Stimulated activated CD4-positive, alpha-beta T cell treated with anti-CD3 and anti-CD28 coated beads, Interleukin-12 subunit alpha, Interleukin-12 subunit beta, amount 100 ng/mL, for 24 hours (primary cell): ENCODE measurements at places on chromosomes 7 and 10.

DNA sequence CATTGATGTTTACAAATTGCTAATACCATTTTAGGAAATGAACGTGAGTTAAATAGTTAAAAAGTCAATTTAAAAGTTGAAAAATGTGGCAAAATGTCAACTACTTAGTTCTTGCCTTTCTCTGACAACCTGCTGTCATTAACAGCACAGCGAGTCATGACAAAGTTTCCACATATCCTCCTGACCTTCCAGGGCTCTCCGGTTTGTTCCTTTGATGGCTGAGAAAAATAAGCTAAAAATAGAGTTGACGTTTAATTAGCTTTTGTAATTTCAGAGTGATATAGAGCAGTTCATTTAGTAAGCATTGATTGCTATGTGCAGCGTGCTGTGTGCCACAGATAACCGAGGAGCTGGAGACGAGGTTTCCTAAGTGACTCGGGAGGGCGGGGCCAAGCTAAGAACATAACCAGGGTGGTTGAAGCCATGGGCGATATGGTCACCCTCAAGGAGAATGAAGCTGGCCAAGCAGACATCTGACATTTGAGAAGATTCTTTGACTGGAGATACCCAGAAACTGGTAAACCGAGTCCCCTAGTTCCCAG is 47.9 kb downstream of the OGDH start:
- DNase-seq: no peak

GRCh38 chr7:28570970-28571288 is 158.6 kb downstream of the CREB5 start:
- no peak for DNase-seq

GRCh38 chr10:71031603-71032002 is 143.2 kb upstream of the PCBD1 start:
- DNase-seq: no peak

DNA sequence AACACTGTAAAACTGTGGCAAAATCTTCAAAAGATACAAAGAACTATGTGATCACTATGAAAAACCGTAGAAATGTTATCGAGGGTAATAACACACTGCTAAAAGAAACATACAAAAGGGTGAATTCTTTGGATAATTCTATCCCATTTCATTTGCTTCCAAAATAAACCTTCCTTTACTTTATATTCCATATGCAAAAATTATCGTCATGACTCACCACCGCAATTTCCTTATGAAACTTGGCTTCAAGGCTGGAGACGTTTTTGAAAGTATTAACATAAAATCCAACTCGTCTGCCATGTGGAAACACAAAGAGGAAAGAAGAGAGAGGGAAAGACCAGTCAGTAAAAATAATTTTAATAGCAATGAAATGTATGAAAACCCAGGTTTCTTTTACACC is 165.2 kb downstream of the AMPH start:
- DNase-seq: no peak

- DNase-seq: no peak
These were observed 66.0 kb downstream of the NPSR1 start for GRCh38 chr7:34723866-34724490.

- no peak for DNase-seq
These were observed 370.1 kb downstream of the IPMK start for GRCh38 chr10:57897611-57898010.

- DNase-seq: no peak
These were observed 7.5 kb upstream of the GGCT start for GRCh38 chr7:30511973-30512662.

DNA sequence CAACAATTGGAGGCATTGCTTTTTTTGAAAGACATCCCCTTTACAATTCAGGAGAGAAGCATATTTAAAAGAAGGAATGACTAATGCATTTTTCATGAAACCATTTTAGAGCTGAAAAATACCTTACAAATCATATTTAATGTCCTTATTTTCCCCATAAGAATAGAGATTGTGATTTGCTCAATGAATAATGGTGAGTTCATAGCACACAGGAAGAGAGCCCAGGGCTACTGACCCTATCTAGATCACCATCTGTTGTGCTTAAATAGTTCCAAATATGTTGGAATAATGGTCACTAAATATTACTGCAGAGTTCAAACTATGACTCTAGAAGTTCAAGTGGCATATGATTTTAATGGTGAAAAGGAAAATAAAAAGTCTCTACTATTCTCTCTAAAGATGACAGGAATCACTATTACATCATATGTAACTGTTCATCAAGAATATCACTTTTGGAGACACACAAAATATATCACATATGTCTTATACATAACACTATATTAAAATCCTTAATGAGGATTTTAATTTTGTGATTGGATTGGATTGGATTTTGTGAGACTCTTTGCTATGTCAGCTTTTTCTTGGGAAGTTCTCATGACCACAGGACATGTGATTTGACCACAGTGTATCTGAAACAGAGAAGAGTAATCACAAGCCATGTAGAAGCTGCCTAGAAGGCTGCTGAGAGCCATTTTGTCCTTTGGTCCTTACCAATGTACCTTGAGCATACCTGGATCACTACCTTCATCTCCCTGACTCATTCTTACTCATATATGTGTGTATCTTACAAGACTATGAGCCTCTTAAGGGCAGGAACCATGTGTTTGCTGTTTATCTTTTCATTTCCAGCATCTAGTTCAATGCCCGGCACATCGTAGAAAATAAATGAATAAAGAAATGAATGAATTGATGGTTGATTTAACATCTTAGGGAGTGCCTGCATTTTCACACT is 26.4 kb downstream of the SLC16A9 start:
- DNase-seq: no peak

DNA sequence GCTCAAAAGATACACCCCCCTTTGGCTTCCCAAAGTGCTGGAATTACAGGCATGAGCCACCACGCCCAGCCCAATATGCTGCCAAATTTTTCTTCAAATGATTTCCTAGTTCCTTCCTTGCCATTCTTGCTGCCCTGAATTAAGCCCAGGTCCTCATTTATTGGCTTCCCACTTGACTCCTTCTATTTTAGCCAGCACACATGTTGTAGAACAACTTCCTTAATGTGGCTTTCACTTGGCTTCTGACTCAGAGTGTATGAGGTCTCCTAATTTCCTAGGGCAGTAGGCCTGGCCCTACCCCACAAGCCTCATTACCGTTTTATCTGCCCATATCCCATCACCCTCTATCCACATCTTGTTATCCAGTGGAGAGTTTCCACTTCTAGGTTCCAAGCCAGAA is 21.8 kb upstream of the HIPK2 start:
- DNase-seq: no peak

DNA sequence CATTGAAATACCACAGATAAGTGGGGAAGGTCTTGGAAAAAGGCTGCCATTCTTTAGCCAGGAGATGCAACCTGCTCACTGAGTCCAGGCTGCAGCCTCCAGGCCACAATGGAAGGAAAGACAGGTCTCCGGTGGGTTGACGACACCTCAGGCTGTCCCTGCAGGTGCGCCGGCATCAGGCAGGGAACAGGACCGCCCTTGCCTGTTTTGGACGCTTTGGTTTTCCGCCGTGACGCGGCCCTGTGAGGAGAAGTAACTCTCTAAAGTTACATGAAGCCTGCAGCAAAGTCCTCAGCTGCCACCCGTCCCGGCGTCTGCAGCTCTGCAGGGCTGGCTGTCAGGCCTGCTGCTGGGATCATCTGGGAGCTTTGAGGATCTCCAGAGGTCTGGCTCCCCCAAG is 147.0 kb downstream of the WDR37 start:
- DNase-seq: no peak

GRCh38 chr7:117076426-117076943 is 123.2 kb downstream of the ST7 start:
- DNase-seq: no peak

GRCh38 chr10:126147866-126148587 is 240.2 kb downstream of the ADAM12 start:
- no peak for DNase-seq

DNA sequence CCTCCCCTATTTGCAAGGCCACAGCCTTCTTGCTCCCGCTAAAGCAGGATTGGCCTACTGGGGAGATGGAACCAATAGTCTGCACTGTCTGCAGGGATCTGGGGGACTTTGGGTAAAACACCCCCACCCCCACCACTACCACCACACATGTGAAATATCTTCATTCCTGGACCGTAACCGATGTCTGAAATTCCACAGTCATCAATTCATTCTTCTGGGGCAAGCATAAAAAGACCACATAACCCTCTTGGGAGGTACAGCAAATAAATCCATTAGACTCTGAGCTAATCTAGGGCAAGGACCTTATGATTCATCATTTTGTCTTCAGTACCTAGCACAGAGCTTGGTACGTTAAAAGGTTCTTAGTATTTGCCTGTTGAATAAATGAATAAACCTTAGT is 307.8 kb downstream of the GPAM start:
- DNase-seq: no peak

DNA sequence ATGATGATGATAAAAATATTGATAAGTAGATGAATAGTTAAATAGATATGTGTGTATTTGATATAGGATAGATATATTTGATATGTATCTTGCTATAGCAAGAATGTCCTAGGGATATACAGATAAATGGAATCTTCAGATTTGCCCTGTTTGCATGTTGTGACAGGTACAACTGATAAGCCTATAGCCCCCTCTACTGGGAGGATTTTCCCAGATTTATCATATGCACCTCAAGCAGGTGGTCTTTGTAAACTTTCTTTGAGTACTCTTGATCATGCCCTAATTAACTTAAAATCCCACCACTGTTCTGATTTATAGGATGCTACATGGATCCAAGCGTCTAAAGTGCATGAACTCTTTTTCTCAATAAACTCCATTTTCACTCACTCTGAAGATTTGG is 1050.7 kb downstream of the SORCS3 start:
- no peak for DNase-seq

- DNase-seq: no peak
These were observed 160.9 kb upstream of the FZD1 start for GRCh38 chr7:91103363-91103762.

- no peak for DNase-seq
These were observed 72.0 kb upstream of the RHOBTB1 start for GRCh38 chr10:61016007-61016406.

DNA sequence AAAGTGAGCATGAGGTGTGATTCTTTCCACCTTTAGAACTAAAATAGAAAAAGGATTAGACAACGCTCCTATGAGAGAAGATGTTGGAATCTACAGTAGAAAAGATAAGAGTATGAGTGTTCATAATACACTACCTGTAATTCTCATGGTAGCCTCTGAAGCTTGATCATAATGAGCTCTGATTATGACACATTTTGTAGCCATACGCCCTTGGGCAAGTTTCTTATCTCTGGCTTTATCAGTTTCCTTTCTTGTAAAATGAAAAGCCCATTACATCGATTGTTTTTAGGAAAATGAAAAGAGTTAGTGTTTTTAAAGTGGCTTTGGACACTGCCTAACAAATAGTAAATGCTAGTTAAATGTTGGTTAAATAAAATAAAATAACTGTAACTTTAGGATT is 22.4 kb upstream of the PRSS58 start:
- no peak for DNase-seq

- no peak for DNase-seq
These were observed 30.8 kb upstream of the CRYGN start for GRCh38 chr7:151470711-151471110.

GRCh38 chr7:104410742-104411141 is 82.3 kb downstream of the LHFPL3 start:
- DNase-seq: no peak

GRCh38 chr10:128001849-128002248 is 94.9 kb downstream of the PTPRE start:
- DNase-seq: no peak
